ENCODE measurements at places on chromosomes 12 and 14.

DNA sequence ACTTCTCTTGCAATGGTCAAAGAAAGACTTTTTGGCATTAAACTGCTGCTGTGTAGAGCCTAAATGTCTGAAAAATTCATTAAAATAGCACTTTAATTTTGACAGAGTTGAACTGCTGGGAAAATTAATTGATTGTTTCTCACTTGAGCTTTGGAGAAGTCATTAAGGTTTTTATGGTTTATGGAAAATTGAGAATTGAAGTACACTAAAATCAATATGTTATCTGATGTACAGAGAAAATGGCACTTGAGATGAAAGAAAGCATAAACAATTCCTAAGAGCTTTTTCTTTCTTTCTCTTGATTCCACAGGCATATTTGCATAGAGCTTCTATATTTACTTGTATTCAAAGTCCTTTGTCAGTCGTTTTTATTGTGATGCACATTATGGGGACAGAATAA lies 188.5 kb upstream of the CAND1 start:
- no peak for DNase-seq

- peak; percentile 94 for DNase-seq
Measured at GRCh38 chr12:6195665-6196535, 4.3 kb upstream of the CD9 start.

DNA sequence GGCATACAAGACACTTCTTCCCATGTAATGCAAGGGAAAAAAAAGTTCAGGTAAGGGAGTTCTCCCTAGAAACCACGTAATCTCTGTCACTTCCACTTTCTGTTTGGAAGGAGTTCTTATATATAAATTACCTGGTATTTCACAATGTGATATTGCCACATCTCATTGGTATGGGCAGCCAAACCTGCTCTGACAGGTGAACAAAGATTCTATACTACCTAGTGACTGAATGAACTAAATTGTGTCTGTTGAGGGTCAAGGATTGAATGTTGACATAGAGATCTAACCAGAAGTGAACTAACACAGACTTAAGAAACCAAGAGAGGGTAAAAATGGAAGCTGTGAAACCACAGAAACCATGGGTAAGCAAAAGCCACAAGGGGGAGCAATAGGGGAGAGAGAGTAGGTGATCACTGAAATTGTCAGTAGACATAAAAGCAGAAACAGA lies 161.3 kb downstream of the RPL10L start:
- DNase-seq: no peak

DNA sequence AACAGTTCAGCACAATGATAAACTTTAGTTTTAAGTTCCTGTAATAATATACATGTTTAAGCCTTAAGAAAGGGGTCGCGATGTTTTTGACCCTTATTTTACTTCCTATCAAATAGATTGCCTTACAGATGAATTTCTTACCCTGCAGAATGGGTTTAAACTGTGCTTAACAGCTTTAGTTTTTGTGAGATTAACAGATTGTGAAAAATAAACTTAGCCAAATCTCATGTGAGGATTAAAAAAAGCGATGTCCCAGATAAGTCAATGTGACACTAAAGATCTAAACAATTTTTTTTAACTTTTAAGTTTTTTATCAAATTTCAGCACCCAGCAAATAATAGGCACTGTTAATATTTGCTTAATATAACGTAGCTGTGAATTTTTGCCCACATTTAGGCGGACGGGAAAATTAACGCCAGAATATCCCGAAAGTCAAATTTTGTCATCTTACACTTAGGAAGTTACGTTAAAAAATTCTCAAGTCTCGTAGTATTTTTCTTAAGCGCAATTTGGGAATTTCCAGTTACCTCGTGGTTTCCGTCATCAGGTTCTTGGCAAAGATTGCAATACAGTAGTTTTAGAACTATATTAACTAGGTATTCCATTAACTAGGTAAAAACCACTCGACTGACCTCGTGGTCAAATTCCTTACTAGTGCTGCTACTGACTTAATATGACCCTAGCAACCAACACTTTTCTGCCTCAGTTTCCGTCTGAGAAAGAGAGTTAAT lies 1.2 kb downstream of the HNRNPC start:
- no peak for DNase-seq

DNA sequence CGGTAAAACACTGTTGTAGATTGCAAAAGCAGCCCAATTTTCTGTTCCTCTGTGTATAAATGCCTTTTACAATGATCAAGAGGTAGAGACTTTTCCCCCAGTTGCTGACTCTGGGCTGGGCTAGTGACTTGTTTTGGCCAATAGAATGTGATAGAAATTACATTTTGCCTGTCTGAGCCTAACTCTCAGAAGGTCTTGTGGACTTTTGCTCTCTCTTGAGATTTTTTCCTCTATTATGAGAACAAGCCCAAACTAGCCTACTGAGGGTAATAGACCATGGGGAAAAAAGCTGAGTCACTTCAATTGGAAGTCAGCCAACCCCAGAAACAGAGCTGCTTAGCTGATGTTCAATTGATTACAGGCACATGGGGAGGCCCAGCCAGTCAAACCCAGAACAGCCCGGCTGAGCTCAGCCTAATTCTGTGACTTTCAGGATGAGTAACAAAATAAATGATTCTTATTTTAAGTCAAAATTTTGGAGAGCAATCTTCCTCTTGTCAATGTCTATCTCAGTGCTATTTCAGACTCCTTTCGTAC lies 61.4 kb downstream of the MYF5 start:
- DNase-seq: no peak

DNA sequence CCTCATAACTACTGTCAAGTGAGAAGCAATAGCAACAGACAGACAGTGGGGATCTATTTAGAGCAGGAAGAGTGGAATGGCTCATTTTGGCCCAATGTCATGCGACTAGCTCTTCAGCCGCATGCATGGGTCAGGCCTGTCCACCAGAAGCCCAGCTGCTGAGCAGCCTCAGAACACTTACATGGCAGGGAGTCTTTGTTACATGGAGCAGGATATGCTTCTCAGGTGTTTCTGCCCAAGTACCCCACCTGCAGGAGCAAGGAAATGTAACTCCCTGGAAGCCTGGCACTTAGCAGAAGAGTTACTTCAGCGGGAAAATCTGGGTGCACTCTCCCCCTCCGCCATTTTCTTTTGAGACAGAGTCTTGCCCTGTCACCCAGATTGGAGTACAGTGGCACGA lies 73.5 kb upstream of the ARHGAP5 start:
- DNase-seq: no peak

- DNase-seq: no peak
Measured at GRCh38 chr12:108338915-108339657, at the start of gene CMKLR1. TSS of gene CMKLR1 (minus strand) at chr12:108339311. CDS start at chr12:108293591, 45,720 bp downstream.

DNA sequence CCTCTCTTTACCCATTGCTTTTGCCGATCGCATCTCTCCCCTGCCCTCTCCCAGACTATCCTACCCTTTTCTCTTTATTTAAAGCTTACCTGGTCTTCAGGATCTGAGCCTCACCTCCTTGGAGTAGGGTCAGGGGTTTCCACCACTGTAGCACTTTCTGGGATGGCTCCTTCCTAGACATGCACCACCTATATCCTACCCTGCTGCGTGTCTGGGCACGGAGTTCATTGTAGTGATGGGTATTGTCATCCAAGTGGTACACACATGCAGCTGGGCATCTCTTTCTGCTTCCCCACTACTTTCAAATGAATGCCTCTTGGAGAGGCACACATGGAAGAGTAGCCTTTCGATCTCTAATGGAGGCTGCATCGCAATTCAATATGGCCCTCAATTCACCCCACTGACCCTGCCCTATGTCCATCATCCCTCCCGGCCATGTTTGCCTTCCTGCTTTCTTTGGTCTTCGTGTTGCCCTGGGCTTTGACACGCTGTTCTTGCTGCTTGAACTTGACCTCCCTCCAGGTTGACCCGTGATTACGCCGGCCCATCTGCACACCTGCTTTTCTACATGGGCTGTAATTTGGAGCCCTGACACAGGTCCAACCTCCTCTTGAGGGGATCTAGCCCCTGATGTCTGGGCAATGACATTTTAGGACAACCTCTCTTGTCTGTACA lies 10.9 kb downstream of the SERPINA11 start:
- DNase-seq: no peak

DNA sequence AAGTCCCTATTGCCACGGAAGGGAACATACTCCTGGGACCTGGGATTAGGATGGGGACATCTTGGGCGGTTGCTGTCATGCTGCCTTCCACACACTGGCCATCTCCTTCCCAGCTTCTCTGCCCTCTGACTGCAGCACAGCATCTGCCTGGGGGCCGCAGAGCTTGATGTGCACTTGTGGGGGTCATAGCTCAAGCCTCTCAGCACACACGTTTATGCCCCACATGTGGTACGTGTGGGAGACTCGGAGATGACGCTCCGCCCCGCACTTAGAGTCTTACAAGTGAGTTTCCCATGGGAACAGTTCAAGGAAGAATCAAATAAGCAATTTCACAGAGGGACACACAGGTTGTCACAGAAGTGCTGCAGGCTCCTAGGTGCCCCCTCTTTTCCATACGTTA lies 8.6 kb downstream of the ACADS start:
- no peak for DNase-seq

DNA sequence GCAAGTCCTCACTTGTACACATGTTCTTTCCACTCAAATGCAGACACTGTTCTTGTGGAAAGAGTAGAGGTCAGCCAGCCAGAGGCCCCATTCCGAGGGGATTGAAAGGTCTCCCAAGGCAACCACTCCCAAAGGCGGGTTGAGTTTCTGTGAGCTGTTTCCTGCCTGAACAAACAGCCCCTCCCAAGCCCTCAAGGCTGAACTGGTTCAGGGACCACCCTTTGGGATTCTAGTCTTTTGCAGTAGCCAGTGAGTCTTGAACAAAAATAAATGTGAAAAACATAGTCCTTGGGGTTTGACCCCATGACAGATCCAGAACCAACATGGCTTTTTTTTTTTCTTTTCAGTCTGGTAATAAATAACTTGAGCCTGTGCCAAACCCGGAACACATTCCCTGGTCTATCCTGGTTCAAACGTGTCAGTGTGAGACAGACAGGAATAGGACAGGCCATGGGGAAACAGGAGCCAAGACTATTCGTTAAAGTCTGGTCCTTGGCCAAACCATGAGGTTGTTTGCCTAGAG lies 17.6 kb upstream of the STK38L start:
- DNase-seq: no peak

DNA sequence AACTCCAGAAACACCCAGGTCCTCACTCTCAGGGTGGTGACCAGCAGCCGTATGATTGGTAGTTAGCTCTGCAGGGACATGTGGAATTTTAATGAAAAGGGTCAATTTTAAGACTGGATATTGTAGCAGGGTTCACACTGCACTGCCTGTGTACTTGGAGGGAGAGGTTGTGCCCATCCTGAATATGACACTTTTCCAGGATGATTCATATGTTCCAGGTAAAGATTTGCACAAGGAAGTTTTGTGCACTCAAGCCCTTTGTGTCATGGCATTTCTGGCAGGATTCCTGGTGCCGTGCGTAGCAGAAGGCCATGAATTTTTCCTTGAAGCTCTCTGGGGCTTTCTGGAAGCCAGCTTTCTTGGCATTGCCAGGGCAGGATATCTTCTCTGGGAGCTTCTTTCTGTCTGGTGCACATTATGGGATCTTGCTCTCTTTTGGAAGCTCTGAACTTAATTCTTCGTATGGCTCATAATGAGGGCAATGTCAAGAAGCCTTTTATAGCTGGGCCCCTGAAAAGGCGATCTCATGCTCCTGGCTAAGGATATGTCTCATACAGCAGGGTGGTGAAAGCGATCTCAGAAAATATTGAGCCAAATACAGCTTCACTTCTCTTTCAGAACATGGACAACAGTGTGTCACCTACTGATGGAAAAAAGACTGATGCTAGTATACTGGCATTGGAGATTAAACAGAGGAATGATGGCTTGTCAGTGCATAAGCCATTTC lies 1133.9 kb downstream of the AACS start:
- DNase-seq: no peak

GRCh38 chr14:106508216-106508615 lies 981.8 kb downstream of the TMEM121 start:
- DNase-seq: no peak

DNA sequence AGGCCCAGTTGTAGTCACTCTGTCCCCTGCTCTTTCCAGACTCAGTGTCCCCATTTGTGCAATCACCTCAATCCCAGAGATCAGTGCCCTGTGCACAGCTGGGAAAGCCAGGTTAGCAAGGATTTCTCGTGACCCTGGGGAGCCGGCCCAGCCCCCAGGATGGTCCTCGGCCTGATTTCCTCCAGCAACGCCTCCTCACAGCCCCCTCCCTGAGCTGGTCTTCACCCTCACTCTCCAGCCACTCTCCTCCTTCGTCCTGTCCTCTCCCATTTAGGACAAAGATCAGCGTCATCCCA lies 194.8 kb upstream of the C14orf180 start:
- no peak for DNase-seq

GRCh38 chr14:67385618-67386017 lies 25.5 kb downstream of the EIF2S1 start:
- DNase-seq: no peak
